ENCODE measurements at places on chromosomes 2 and 18. TPM values are rescaled to one million over a fixed set of nuclear protein-coding genes. Genes with fewer than 3 reads are reported as not detected.

Gene SERPINB12
- not detected for total RNA-seq

Gene ALPG
- not detected for total RNA-seq

Gene ESPNL
- 0.16 TPM for total RNA-seq

Gene SPP2
- not detected for total RNA-seq

Gene DHX57
- 14.0 TPM for total RNA-seq

Gene COL4A4
- not detected for total RNA-seq

Gene GPR35
- total RNA-seq: 4.1 TPM

GRCh38 chr2:237201461-237202287 lies 116.0 kb downstream of the COPS8 start:
- DNase-seq: no peak

DNA sequence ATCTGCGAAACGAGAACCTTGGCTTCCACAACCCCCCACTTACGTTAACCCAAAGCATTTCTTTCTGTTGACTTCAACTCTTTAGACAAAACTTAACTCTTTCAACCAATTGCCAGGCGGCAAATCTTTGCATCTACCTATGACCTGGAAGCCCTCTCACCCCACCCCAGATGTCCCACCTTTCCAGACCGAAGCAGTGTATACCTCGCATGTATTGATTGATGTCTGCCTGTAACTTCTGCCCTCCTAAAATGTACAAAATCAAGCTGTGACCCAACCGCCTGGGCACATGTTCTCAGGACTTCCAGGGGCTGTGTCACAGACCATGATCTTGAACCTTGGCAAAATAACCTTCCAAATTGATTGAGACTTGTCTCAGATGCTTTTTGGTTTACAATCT lies 12.3 kb downstream of the AQP12B start:
- no peak for DNase-seq

- no peak for DNase-seq
These were observed 61.8 kb downstream of the PARD6G start for GRCh38 chr18:80185545-80185944.

- peak; percentile 90 for DNase-seq
These were observed 20.7 kb upstream of the MREG start for GRCh38 chr2:216034065-216034464.

GRCh38 chr18:6405237-6406074 lies 9.3 kb downstream of the L3MBTL4 start:
- DNase-seq: no peak

GRCh38 chr2:219687272-219687671 lies 59.8 kb downstream of the SLC4A3 start:
- no peak for DNase-seq

- DNase-seq: no peak
These were observed 14.4 kb upstream of the VRK2 start for GRCh38 chr2:58032016-58032763.

DNA sequence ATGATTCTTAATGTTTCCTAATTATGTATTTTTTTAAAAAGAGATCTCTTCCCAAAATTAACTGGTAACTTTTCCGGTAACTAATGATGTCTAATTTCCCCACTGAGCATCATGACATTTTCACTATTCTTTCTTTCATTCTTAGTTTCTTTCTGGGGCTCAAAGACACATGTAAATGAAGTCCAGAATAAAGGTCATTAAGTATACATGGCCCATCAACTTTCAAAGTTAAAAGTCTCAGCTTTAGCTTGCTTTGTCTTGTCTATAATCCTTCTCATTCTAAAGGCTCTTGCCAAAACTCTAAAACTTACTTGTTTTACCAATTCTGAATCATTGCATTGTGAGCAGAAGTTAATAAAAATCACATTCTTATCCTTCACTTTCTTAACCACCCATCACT lies 53.6 kb downstream of the ASXL2 start:
- DNase-seq: no peak

- DNase-seq: no peak
These were observed 1413.0 kb downstream of the DSC3 start for GRCh38 chr18:29629493-29630036.

GRCh38 chr2:68465081-68465916 lies 1.8 kb downstream of the FBXO48 start:
- peak; percentile 74 for DNase-seq

DNA sequence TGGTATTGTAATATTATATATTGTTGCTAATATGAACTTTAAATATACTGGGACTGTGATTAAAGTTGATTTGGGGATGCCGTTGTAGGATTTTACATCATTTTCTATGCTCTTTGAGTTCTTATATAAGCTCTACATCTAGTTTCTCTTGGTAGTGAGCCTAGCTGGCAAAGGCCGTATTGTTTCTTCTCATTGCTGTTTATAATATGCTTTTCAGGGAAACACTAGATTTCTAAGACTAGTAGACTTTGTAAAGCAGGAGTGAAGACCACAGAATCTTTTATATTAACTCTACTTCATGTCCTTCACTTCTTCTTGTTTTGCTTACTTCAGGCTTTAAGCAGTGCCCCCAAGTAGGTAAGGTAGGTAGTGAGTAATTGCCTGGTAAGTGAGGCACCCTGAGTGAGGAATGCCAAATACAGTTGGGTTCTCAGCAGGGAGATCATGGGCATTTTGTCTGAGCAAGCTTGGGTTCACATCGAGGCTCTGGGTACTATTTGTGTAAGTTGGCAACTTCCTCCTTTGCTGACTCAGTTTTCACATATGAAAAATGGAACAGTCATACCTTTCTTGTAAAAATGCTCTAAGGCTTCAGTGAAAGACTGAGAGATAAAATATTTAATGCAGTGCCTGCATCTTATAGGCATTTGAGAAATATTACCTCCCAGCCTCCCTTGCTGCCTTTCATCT lies 96.4 kb downstream of the RNF144A start:
- DNase-seq: peak; percentile 25

DNA sequence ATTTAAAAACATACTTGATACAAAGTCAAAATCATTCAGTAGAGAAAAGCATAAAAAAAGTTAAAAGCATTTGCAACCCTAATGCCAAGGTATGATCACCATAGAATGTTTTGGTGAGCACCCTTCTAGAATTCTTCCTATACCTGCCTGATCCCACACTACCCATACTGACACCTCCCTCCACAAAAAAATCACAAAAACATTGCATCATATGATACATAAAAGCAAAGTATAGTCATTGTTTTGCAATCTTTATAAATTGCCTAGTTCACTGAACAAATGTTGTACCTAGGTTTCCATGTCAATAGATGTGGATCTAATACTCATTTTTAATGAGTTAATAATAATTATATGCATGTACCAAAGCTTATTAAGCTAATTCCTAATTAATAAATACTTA lies 54.1 kb downstream of the SLC9A4 start:
- DNase-seq: no peak

DNA sequence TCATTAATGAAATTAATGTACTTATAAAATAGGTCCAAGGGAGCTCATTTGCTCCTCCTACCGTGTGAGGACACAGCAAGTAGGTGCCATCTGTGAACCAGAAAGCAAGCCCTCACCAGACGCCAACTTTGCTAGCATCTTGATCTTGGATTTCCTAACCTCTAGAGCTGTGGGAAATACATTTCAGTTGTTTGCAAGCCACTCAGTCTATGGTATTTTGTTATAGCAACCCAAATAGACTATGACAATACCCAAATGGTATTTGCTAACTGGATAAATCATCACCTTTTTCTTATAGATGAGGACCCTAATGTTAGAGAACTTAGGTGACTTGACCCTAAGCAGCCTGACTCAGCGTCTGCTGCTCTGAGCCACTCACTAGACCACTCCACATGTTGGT lies 379.6 kb downstream of the HRH4 start:
- DNase-seq: no peak

GRCh38 chr2:34480366-34480765 lies 881.3 kb upstream of the FAM98A start:
- DNase-seq: no peak

GRCh38 chr2:161111531-161111930 lies 48.7 kb upstream of the TANK start:
- DNase-seq: no peak

- DNase-seq: no peak
These were observed 473.0 kb downstream of the CCDC85A start for GRCh38 chr2:56656826-56657225.

- no peak for DNase-seq
These were observed 5.9 kb upstream of the VAPA start for GRCh38 chr18:9907867-9908266.

DNA sequence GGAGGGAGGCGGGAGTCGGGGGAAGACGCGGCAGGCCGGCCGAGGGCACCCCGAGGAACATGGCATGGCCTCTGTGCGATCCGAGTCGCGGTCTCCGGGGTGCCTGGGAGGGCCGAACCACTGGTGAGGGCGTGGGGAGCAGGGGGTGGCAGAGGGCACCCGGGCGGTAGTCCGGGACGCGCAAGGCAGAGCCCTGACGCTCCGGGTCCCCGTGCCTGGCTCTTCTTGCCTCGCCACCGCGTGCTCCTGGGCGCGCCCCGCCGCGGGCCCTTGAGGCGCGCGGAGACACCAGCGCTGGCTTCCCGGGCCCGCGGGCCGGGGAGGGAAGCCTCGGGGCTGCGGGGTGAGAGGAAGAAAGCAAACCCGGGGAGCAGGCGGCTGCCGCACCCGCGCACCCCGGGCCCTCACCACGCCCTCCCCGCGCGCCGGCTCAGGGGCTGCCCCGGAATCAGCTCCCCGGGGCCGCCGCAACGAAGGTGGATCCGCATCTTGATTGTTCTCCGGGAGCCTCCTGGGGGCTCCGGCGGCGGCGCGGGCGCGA lies 4.3 kb downstream of the SOX11 start:
- peak; percentile 16 for DNase-seq

DNA sequence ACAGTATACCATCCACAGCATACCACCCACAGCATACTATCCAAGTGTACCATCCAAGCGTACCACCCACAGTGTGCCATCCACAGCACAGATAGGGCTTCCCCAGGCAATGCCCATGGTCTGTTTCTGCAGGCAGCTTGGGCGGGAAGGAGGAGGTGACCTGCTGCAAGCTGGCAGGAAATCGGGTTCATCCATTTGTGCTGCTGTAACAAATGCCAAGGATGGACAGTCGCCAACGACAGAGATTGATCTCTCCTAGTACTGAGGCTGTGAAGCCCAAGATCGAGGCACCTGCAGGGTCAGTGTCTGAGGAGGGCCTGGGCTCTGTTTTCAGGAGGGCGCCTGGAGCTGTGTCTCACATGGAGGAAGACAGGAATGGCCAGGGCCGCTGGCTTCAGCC lies 93.6 kb upstream of the SNTG2 start:
- DNase-seq: no peak

GRCh38 chr2:11096591-11096990 lies 58.7 kb upstream of the SLC66A3 start:
- DNase-seq: no peak

Measured in activated CD4-positive, alpha-beta T cell treated with anti-CD3 and anti-CD28 coated beads for 36 hours (primary cell).